Stimulated activated CD8-positive, alpha-beta memory T cell treated with anti-CD3 and anti-CD28 coated beads, Interleukin-4, amount 100 ng/mL, for 1 hour (primary cell): ENCODE measurements at places on chromosomes 7 and 10.

GRCh38 chr7:74483402-74484336 is 30.0 kb downstream of the GTF2IRD1 start:
- no peak for DNase-seq

DNA sequence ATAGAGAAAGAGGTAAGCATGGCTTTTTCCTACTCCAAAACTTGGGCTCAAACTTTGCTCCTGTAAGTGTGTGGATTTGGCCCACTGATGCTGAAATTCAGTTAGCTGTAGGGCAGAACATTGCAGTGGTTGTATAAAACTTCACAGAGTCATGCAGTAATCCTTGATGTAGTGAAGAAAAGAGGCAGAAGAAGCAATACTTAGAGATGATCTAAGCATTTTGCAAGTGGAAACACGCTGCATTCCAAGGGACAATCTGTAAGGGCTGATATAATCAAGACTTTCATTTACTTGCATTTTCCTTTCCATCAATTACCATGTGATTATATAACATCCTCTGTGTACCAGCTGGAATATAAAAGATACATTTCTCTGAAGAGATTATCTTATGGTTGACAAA is 338.8 kb downstream of the DNAJB9 start:
- DNase-seq, result no peak

- no peak for DNase-seq
Observed at GRCh38 chr10:69656742-69657269, 26.8 kb downstream of the FAM241B start.

GRCh38 chr7:121994625-121995410 is 121.9 kb downstream of the PTPRZ1 start:
- no peak for DNase-seq

- no peak for DNase-seq
Observed at GRCh38 chr10:58384095-58384494, 1.1 kb upstream of the TFAM start.

DNA sequence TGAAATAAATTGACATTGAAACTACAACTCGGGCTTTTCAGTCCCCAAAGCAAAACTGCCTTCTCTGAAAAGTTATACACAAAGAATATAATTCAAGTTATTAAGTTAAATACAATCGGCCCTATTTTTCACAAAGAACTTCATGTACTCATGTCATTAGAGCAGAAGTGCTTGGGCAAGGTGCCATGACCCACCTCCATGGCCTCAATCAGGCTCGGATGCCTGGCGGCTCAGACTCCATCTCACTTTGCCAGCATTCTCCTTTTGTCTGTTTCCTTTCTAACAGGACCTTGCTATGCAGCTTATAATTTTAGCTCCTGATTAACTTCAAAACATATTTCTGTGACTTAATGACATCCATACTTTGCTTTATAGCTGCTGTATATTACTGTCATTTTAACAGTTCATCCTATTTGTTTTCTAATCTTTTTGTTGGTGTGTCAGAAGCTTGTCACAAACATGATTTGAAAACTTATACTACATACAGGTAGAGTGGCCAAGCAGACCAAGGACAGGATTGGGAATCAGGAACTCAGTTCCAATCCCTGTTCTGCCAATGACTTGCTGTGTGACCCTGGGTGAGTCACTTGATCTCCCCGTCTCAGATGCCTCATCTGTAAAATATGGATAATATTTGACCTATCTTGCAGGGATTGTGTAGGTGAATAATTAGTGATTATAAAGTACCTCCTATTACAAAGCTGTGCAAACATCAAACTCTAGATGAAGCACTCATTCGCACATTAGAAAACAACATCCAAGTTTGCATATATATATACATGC is 60.8 kb upstream of the ITGA8 start:
- no peak for DNase-seq

DNA sequence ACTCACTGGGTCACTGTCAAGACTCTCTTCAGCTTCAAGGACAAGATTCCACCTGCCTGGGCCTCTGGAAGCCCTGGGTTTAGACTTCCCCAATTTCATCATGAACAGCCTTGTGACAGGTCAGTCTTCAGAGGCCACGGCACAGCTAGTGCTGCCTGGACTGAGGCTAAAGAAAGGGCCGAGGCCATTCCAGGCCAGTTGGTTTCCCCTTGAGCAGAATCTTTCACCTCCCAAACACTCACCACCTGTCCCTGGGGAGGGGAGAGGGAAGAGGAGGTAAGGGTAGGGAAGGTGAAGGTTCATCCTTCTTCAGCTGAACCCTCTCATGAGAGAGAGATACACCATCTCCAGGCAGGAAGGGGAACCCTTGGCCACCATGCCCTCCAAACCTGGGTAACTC is 24.3 kb downstream of the HSPA12A start:
- DNase-seq, result no peak

DNA sequence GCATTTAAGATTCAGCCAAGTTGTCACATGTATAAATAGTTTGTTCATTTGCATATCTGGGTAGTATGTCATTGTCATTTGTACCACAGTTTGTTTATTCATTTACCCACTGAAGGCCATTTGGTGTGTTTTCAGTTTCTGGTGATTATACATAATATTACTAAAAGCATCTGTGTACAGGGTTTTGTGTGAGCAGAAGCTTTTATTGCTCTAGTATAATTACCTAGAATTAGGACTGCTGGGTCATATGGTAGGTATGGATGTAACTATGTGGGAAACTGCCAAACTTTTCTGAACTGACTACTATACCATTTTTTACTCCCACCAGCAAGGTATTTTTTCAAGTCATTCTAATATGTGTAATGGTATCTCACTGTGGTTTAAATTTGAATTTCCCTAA is 584.0 kb upstream of the GHITM start:
- no peak for DNase-seq

DNA sequence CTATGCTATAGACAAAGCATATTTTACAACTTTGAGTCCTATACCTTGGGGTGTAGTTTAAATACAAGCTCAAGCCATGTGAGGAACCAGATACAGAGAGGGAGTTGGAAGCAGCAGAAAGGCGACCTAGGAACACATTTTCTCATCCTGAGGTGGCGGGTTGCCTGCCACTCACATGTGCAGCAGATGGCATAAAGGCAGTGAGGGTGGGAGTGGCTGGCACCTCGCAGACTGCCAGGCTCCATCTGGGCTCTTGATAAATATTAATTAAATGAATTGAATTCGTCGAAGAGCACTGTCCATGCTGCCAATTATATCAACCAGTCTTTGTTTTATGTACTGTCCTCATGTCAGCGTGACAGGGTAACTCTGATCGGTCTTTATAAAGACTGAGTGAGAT is 79.0 kb upstream of the SEMA3C start:
- no peak for DNase-seq

DNA sequence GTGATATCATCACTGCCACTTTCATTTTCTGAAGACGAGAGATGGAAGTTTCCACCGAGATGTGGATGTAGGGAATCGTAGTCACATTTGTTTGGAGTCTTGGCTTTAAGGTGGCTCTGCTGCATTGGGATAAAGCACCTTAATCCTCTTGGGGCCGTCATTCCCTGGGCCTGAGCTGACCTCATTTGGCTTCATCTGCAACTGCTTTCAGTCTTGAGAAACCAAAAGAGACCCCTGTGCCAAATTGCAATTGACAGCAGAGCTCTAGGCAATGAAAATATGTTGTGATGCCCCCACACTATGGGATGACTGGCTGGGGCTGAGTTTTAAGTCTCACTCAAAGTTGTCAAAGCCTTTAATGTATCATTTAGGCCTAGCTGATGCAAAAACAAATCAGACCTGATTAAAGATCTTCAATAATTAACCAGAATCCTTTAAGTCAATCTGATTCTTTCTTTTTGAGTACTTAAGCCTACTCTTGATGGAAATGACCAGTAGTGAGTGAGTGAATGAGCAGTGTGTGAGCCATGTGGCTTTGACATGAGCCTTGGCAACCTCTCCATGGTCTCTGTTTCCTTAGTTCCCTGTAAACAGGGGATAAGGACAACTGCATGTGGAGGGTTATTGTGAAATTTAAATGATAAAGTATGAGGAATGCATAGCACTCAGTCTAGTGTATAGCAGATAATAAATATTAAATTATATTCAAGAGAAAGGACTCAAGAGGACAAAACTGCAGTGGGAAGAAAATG is 155.0 kb downstream of the BMPER start:
- no peak for DNase-seq

DNA sequence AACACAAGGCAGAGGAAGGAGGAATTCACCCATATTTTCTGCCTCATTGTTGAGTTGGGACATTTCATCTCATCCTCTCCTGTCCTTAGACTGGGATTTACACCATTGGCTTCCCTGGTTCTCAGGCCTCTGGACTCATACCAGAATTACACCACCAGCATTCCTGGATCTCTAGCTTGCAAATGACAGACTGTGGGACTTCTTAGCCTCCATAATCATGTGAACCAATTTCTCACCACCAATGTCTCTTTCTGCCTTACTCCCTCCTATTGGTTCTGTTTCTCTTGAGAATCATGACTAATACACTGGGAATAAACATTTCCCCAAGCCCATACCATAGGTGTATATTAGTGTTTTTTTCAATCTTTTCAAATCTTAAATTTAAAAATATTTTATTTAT is 2.9 kb upstream of the ZNF33A start:
- no peak for DNase-seq
